Hematopoietic multipotent progenitor cell treated with erythropoietin and hydrocortisone succinate and interleukin-3 and kit ligand, for 8 days (in vitro differentiated cells): ENCODE measurements at places on chromosomes 12 and 14.

- DNase-seq = no peak
Observed at GRCh38 chr12:94745562-94745961, 95.2 kb upstream of the TMCC3 start.

DNA sequence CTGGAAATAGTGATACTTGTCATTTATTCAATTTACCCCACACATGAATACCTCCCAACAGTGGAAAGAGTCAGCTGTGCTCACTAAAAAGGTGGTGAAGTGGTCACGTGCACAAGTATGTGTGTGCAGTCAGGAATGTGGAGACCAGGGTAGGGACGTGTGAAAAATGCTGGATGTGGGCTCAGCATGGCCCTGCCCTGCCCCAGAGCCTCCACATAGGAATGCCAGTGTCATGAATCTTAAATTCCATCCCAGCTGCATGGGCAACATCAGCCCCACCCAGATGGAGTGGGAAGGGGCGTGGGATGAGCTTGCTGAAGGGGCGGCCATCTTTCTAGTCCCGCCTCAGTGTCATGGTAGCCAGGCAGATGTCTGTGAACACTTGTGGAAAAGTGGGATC lies 87.7 kb downstream of the C12orf75 start:
- DNase-seq = no peak

- no peak for DNase-seq
Observed at GRCh38 chr14:68404146-68404527, 388.7 kb downstream of the ZFP36L1 start.

GRCh38 chr12:25583545-25583944 lies 30.5 kb upstream of the LMNTD1 start:
- peak; percentile 21 for DNase-seq

DNA sequence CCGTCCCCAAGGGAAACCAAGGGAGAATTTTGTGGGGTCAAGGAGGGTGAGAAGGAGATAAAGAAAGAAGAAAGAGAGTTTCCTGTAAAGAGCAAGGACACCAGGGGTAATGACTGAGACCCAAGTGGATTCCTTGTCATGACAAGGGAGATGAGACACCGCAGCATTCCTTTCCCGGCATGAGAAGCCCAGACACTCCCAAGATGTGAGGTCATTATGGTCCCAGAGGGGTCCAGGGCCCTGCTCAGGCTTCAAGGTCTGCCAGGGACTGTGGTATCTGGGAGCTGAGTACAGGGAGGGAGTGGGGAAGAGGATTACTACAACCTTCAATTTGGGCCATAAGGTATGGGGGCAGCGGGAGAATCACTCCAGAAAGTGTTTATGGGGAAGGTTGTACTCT lies 58.1 kb downstream of the SPTB start:
- no peak for DNase-seq

GRCh38 chr12:53402871-53403270 lies 20.8 kb upstream of the AMHR2 start:
- DNase-seq = no peak

DNA sequence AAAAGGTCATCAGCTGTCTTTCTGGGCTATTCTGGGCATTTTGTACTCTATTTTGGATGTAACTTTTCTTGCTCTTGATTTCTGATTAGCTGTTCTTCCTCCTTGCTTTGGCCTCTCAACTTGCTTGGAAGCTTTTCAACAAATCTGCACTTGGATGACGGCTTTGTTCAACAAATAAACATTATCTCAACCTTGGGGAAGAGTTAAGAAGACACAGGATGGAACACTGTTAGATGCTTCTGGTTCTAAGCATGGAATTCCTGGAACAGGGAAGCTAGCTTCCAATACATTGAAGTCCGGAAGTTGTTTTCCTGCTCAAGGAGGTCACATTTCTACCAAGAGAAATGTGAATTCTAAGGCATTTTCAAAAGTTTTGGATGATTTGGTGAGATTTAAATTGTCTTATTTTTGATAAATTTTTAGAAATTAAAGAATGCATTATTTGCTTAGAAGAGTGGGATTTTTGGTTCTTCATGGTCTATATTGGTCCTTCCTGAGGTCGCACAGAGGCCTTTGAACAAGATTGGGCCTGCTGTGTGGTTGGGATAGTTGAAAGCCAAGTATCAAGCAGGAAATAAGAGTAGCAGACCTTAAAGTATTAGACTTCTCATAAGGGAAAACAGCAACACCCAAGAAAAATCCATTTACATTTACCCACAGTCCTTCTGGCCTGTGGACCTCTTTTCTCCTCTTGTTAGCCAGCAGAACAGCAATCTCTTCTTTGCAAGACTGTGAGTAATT lies 59.2 kb downstream of the PPFIBP1 start:
- DNase-seq = no peak

DNA sequence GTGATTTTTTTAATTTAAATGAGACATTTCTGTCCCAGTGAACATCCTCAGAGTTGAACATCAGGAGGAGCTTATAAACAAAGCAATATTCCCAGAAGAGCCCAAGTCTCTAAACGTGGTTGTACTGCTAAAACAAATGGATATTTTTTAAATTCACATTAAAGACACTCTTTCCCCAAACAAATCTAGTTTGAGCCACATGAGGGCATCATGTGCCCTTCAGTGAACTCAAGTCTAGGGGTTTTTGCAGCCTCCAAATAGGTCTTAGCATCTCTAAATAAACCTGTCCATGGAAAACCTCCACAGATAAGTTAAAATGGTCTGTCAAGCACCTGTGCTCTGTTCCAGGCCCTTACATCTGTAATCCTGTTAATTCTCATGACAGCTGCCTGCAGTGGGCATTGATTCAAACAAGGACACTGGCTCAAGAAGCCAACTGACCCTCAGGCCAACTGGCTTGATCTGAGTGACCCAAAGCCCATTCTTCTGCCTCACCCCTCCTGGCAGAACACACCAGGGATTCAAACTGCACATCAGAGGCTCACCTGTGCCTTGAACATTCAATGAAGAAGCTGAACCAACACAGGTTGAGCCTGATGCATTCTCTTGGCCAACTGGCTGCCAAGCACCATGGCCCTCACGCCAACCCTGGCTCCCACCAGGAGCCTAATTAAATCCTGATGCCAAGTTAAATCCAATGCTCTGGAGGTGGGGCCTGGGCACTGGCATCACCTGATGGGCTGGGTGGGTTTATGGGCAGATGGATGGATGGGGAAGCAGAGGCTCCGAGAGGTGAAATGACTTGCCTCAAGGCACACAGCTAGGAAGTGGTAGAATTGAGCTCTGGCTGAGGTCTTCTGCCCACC lies 8.6 kb downstream of the ISCU start:
- peak; percentile 43 for DNase-seq

DNA sequence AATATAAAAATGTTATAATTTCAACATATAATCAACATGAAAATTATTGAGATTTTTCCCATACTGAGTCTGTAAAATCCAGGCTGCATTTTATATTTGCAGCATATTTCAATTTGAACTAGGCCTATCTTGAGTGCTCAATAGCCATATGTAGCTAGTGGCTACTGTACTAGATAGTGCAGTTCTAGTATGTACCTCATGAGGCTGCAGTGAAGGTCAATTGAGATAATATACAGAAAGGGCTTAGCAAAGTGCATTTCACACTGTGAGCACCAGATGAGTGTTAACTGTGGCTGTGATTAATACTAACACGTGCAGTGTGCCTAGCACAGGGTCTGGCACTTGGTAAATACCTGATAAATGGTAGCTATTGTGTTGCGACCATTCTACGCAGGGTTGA lies 5.4 kb upstream of the SLC22A17 start:
- DNase-seq = no peak

DNA sequence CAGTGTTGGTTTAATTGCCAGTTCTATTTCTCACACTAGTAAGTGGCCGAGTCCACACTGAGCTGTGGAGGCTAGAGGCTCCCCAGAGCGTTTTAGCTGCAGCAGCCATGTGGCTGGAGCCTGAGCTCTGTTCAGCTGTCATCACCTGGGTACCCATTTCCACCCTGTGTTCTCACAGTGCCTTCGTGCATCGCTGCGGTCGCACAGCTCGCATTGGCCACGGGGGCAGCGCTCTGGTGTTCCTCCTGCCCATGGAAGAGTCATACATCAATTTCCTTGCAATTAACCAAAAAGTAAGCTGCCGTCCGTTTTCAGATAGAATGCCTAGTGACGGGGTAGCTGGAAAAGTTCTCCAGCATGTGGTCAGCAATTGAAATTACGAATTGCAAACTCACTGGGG lies 15.7 kb downstream of the DDX55 start:
- no peak for DNase-seq

GRCh38 chr14:54486685-54487084 lies 2.1 kb downstream of the GMFB start:
- peak; percentile 79 for DNase-seq

DNA sequence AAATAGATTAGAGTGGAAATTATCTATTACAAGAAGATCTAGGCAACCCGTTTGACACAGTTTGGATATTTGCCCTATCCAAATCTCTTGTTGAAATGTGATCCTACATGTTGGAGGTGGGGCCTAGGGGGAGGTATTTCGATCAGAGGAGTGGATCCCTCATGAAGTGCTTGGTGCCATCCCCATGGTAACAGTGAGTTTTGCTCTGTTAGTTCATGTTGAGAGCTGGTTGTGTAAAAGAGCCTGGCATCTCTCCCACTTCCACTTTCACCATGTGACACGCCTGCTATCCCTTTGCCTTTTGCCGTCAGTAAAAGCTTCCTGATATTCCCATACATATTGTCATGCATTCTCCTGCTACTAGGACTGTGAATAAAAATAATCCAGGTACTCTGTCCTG lies 66.4 kb upstream of the FLRT2 start:
- DNase-seq = no peak

DNA sequence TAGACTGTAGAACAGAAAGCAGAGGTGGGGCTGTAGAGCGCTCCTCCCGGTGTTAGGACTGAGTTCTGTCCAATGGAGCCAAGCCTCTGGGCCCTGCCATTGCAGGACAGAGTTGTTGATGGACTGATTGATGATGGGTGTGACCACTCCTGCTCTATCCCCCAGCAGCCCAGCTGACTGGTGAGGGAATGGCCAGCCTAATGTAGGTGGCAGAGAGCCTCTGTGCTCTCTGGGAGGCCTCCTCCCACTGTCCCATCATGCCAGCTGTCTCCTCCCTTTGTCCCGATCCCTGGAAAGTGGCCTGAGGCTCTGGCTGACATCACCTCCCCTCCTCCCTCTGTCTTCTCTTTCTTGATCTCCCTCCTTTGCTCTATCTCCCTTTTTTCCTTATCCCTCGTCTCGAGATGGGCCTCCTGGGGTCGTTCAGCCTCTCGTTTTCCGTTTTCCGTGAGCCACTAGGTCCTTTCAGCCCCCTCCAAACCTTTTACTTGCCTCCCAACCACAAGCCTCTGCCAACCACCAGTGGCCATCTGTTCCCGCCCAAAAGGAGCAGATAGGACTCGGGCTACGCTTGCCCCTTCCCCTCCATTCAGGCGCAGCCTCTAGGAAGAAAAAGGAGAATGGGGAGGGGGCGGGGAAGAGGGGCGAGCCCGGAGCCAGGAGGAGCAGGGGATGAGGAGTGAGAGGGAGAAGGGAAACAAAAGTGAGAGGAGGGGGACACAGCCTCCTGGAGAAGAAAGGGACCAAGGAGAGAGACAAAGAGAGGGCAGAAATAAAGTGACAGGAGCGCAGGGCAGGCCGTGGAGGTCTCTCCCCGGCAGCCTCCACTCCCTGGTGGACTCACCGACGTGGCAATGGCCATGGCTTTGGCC lies 572 bp downstream of the EFS start:
- DNase-seq = no peak

DNA sequence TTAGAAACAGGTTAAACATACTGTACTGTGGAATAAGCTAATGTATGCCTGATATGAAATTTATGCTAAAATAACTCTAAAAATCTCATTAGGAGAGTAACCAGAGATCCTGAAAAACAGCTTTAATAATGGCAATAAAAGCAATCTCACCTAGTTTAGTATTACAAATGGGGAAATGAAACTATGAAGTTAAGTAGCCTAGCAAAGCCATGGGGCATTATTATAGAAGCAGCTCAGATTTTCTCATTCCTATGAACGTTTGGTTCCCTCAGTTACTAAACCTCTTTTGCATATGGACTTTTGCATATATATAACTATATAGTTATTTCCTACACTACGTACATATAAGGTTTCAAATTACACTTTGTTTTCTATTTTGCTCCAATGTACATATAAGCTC lies 25.0 kb upstream of the APPL2 start:
- no peak for DNase-seq

DNA sequence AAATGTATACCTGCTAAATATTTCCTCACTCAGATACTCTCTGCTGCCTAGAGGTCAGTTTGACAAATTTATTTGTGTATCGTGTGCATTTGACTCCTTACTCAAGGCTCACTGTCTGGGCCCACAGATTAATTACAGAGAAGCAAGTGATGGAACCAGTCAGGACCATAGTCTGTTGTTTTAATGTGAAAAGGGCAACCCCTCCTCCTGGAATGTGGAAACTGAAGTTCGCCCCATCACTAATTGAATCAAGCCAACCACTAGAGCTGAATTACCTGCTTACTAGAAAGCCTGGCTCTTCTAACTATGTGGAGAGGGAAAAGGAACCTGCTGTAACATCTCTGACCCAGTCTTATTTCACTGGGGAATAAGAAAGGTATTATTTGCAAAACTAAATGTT lies 199.9 kb upstream of the KRR1 start:
- DNase-seq = no peak

GRCh38 chr14:34174973-34175372 lies 224.1 kb upstream of the EGLN3 start:
- no peak for DNase-seq

GRCh38 chr12:5201554-5202218 lies 158.0 kb downstream of the KCNA5 start:
- DNase-seq = no peak

DNA sequence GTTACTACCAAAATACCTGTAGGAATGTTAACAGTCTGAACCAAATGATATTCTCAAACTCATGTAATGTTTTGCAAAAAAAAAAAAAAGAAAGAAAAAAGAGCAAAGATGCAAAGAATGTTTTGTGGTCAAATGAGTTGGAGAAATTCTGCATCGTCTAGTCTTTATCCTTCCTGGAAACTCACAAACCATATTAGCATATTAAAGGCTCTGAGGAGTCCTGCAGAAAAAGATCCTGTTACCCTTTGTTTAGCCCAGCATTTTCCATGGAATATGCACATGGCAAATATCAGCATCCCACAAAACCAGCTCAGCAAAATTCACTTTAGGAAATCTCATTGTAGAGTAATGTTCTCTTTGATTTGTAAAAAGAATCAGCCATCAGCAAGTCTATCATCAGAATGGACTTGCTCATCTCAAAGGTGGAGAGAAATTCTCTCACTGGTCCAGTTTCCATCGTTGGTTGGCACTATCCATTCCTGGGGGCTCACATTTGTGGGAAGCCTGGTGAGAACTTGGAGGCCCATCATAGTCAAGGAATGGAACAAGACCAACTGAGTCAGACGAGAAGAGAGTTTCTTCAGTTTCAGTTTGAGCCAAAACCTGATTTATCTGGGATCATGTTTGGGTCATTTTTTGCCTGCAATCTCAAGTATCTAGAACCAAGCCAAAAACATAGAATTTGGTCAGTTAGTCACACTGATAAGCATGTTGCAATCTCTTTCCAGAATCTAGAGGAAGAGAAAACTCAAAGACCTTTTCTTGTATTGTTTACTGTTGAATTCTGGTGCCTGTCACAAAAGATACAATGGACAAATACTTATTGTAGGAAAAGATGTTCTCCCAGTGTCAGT lies 129.8 kb downstream of the TBX5 start:
- no peak for DNase-seq
